ENCODE measurements at places on chromosomes 11 and 22. TPM values are rescaled to one million over a fixed set of nuclear protein-coding genes. Genes with fewer than 3 reads are reported as not detected.

GRCh38 chr11:62727872-62728170, 465 bp upstream of the TTC9C start:
- peak; percentile 88 for DNase-seq
- H3K27ac ChIP-seq, result peak overlapping the region; percentile 98
- H3K4me1 ChIP-seq, result peaks cover 11% of the 10 kb centered on the region
- H3K4me3 ChIP-seq, result peak overlapping the region; percentile 89
- peaks cover 68% of the 10 kb centered on the region for H3K36me3 ChIP-seq

DNA sequence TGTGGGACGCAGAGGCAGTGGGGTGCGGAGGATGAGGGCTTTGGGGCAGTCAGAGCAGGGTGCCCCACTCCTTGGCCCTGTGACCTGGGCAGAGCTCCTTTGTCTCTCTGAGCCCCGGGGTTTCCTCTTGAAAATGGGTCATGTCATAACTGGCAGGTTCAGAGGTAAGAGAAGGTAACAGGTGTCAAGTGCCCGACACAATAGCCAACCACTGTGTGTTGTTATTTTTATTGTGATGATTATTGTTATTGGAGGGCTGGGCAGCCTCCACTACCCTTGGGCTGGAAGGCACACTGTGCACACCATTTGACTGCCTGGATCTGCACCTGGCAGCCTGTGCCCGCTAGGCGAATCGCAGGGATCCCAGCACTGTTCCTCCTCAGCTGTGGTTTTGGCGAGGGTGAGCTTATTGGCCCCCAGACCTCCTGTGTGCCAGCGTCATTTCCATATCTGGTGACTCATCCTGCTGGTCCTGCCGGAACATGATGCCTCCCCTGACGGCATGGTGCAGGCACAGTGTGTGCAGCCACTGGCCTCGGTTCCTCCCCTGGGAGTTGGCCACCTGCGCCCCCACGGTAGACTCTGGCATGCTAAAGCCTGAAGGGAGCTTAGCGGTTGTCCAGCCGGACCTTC, 15.4 kb upstream of the SOX10 start:
- H3K27ac ChIP-seq, result no peak overlapping the region
- no peak overlapping the region for H3K4me3 ChIP-seq
- H3K27me3 ChIP-seq, result no peaks in the 10 kb centered on the region
- H3K4me1 ChIP-seq, result peaks cover 34% of the 10 kb centered on the region

Gene SYT7
- 4.4 TPM for total RNA-seq

Gene PRMT3
- total RNA-seq, result 24.0 TPM

Gene E2F8
- total RNA-seq, result 19.7 TPM

Gene MUC6
- total RNA-seq, result 4.6 TPM

Gene FAM111B
- 35.5 TPM for total RNA-seq

- no peaks in the 10 kb centered on the region for H3K36me3 ChIP-seq
- no peak for DNase-seq
- H3K4me3 ChIP-seq, result no peak overlapping the region
- no peaks in the 10 kb centered on the region for H3K27me3 ChIP-seq
- H3K27ac ChIP-seq, result no peak overlapping the region
Measured at GRCh38 chr11:126898802-126899201, 101.8 kb downstream of the KIRREL3 start.

DNA sequence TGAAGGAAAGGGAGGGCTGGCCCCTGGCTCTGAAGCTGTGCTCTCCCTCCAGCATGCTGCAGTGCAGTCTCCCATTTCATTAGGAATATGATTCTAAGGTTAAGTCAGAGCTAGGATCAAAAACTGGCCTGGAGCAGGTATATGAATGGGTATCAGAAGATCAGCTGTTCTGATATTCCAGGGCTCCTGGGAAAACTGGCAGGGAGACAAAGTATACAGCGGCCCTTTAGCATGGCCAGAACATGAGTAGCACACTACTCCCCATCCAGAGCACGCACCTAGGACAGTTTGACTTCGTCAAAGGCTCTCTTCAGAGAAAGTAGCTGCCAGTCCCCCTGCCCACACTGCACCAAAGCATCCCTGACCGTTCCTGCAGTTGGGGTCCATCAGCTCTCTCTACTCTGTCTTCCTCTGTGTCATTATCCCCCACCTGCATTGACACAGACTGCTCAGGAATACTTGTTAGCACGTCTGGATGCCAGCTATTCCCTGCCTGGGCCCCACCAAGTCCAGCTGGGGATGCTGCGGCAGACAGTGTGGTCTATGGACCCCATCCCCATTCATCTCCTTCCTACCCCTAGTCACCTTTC, 4.0 kb upstream of the FCHSD2 start:
- no peak overlapping the region for H3K27ac ChIP-seq
- peaks cover 12% of the 10 kb centered on the region for H3K4me1 ChIP-seq
- no peak overlapping the region for H3K4me3 ChIP-seq
- no peak for DNase-seq

DNA sequence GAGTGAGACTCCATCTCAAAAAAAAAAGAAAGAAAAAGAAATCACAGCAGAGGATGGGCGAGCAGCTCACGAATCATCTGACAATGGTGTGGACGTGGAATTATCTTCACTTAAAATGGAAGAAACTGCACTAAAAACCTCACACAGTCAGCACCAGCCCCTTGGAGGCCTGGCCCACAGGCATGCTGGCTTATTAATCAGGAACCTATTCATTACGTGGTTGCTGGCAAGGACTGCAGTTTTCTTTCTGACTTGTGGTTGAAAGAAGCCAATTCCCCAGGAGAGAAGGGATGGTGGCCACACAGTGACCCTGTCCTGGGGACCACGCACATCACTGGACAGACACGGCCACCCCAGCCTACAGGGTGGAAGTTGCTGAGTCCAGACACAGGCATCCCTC, 401.1 kb downstream of the CTTN start:
- H3K36me3 ChIP-seq, result peaks cover 43% of the 10 kb centered on the region
- H3K27me3 ChIP-seq, result no peaks in the 10 kb centered on the region
- DNase-seq, result no peak
- no peak overlapping the region for H3K4me3 ChIP-seq
- H3K27ac ChIP-seq, result no peak overlapping the region
- no peaks in the 10 kb centered on the region for H3K4me1 ChIP-seq

Gene XKR3
- total RNA-seq, result not detected

Gene INSC
- not detected for total RNA-seq

DNA sequence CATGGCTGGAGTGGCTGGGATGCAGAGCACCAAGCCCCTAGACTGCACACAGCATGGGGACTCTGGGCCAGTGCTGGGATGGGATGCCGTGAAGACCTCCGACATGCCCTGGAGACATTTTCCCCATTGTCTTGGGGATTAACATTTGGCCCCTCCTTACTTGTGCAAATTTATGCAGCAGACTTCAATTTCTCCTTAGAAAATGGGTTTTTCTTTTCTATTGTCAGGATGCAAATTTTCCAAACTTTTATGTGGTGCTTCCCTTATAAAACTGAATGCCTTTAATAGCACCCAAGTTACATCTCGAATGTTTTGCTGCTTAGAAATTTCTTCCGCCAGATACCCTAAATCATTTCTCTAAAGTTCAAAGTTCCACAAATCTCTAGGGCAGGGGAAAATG, 29.2 kb downstream of the RSF1 start:
- DNase-seq, result no peak
- H3K4me1 ChIP-seq, result peaks cover 9% of the 10 kb centered on the region
- no peak overlapping the region for H3K27ac ChIP-seq
- no peaks in the 10 kb centered on the region for H3K27me3 ChIP-seq
- H3K4me3 ChIP-seq, result no peak overlapping the region

DNA sequence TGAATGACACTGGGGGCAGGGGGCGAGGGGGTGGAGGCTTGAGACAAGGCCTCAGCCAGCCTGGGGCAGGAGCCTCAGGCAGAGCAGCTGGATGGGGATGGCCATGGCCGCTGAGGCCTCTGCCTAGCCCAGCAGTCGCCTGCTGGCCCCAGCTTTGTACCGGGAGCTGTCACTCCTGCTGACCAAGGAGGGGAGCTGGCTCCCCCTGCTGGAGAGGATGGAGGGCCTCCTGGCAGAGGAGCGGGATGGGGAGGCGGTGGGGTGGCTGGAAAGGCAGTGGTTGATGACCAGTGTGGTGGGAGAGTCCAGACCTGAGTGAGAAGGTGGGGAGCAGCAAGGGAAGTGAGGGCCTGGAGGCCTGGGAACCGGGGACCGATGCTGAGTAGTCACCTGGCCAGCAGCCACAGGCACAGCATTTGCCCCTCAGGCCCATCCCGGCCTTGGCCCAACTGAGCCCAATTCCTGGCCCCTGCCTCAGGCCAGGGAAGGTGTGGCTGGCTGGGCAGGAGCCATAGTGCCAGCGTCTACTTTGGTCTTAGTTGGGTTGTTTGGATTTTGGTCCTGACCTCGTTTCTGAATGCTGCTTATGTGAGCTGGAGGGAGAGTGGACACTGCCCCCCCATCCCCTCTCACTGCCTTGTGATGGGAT, 6.0 kb upstream of the SUSD2 start:
- no peaks in the 10 kb centered on the region for H3K27me3 ChIP-seq
- H3K36me3 ChIP-seq, result peaks cover 13% of the 10 kb centered on the region
- no peak overlapping the region for H3K4me3 ChIP-seq
- peak; percentile 88 for DNase-seq
- H3K4me1 ChIP-seq, result no peaks in the 10 kb centered on the region
- no peak overlapping the region for H3K27ac ChIP-seq

Gene SIPA1
- 41.3 TPM for total RNA-seq

DNA sequence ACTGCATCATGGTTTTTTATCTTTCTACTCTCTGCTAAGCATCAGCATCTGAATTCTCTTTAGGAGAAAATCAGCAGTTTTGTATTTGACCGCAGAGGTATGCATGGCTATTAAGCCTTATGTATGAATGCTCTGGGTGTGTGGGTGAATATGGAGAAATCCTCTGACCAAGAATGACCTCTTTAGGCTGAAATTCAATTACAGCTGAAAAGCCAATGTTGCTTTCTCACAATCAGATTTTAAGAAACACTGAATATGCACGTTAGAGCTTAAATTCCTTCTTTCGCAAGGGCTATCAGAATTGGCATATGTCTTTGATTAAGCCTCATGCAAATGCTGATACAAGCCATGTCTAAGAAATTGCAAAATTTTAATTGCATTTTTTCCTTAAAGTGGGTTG, 43.2 kb downstream of the ARHGAP42 start:
- no peak overlapping the region for H3K27ac ChIP-seq
- no peaks in the 10 kb centered on the region for H3K27me3 ChIP-seq
- H3K4me1 ChIP-seq, result peaks cover 6% of the 10 kb centered on the region
- no peak for DNase-seq

DNA sequence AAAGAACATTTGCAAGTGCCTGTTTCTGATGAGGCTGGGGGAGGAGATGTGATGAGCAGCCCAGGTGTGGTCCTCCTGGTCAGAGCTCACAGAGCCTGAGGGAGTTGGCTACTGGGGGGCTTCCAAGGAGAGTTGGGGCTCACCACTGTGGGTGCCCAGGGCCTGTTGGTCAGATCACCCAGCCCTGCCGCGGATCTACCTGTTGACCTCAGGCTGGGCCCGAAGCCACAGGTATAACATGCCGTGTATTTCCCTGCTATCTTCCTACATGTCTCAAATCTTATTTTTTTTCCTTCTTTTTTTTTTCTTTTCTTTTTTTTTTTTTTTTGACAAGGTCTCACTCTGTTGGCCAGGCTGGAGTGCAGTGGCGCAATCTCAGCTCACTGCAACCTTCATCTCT, 199.7 kb upstream of the TBCEL start:
- H3K27ac ChIP-seq, result no peak overlapping the region
- no peaks in the 10 kb centered on the region for H3K4me1 ChIP-seq
- H3K27me3 ChIP-seq, result peaks cover 71% of the 10 kb centered on the region
- no peak overlapping the region for H3K4me3 ChIP-seq

GRCh38 chr11:109733245-109733644, 311.3 kb downstream of the C11orf87 start:
- no peaks in the 10 kb centered on the region for H3K27me3 ChIP-seq
- no peak overlapping the region for H3K4me3 ChIP-seq
- peaks cover 13% of the 10 kb centered on the region for H3K4me1 ChIP-seq
- DNase-seq, result no peak

Gene CCDC179
- total RNA-seq, result not detected

GRCh38 chr11:113241636-113242054, 72.7 kb upstream of the TTC12 start:
- no peak for DNase-seq
- H3K27me3 ChIP-seq, result peaks cover 80% of the 10 kb centered on the region
- no peak overlapping the region for H3K4me3 ChIP-seq
- H3K36me3 ChIP-seq, result no peaks in the 10 kb centered on the region
- no peaks in the 10 kb centered on the region for H3K4me1 ChIP-seq

GRCh38 chr11:131600628-131601027, 230.2 kb downstream of the NTM start:
- H3K36me3 ChIP-seq, result no peaks in the 10 kb centered on the region
- H3K27ac ChIP-seq, result no peak overlapping the region
- no peaks in the 10 kb centered on the region for H3K4me1 ChIP-seq
- H3K27me3 ChIP-seq, result no peaks in the 10 kb centered on the region

- H3K27ac ChIP-seq, result no peak overlapping the region
- H3K4me1 ChIP-seq, result peaks cover 7% of the 10 kb centered on the region
- no peak for DNase-seq
- no peak overlapping the region for H3K4me3 ChIP-seq
Measured at GRCh38 chr11:61671527-61671926, 8.7 kb upstream of the DAGLA start.

Gene KCNJ11
- total RNA-seq, result 2.9 TPM

DNA sequence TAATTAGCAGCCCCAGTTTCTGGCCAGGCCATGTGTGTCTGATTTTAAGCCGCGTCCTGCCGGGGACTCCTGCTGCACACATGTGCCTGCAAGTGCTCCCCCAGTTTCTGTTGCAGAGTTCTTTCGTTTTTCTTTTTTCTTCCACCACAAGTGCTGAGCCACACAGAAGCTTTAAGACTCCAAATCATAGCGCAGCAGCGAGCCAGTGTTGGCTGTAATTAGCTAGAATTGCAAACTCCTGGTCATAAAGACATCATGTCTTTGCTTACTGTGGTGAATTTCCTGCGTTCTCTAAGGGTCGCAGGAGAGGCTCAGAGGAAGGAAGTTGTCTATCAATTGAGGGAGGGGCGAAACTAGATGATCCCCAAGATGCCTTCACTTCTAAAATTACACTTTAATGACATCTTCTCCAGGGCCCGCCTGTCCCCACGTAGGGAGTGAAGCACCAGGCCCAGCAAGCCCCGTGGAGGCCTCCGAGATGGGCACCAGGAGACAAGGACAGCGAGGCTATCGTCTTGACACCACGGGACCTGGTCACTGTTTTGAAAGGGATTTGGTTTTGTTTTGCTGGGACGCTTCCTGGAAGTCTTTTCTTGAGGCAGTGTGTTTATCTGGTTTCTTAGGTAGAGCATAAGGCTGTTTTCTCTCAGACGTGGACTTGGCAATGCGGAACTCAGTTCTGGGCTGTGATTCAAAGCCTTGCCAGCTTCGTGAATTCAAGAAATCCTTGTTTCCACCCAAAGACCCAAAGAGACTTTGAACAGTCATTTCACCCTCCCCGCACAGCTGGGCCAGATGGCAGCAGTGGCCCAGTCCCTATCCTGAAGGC, 71.8 kb downstream of the UBASH3B start:
- no peak overlapping the region for H3K4me3 ChIP-seq
- H3K36me3 ChIP-seq, result peaks cover 7% of the 10 kb centered on the region
- DNase-seq, result no peak
- H3K27me3 ChIP-seq, result no peaks in the 10 kb centered on the region

- peak overlapping the region; percentile 64 for H3K4me3 ChIP-seq
- no peak overlapping the region for H3K27ac ChIP-seq
- peaks cover 22% of the 10 kb centered on the region for H3K27me3 ChIP-seq
- peaks cover 32% of the 10 kb centered on the region for H3K4me1 ChIP-seq
- no peaks in the 10 kb centered on the region for H3K36me3 ChIP-seq
Measured at GRCh38 chr11:36361901-36362391, 65.9 kb downstream of the PRR5L start.
